ENCODE measurements at places on chromosomes 1 and 21. TPM values are rescaled to one million over a fixed set of nuclear protein-coding genes. Genes with fewer than 3 reads are reported as not detected.

CRP gene
- not detected for total RNA-seq

LORICRIN gene
- not detected for total RNA-seq

DOP1B gene
- 16.2 TPM for total RNA-seq

APP gene
- total RNA-seq: 1,289 TPM

TENT5C gene
- 0.17 TPM for total RNA-seq

Data from mammary epithelial cell (primary cell).